ENCODE measurements at places on chromosomes 6 and 20.

- no peak for DNase-seq
These were observed 55.6 kb downstream of the UTRN start for GRCh38 chr6:144340541-144341371.

- DNase-seq: no peak
These were observed 85.9 kb downstream of the SMOC2 start for GRCh38 chr6:168526841-168527281.

GRCh38 chr6:20404641-20405032 is 3.0 kb downstream of the E2F3 start:
- DNase-seq: peak; percentile 81

DNA sequence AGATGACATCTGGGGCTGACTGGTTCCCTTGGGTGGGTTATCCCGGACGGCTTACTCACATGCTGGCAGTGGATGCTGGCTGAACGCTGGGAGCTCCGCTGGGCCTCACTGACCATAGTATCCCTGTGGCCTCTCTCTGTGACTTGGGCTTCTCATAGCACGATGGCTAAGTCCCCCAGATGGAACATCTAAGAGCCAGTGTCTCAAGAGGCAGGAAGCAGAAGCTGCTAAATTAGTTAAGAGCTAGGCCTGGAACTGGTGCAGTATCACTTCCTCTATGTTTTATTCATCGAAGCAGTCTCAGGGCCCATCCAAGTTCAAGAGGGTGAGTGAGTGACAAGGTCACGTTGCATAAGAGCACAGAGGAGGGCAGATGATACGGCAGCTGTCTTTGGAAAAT is 116.5 kb upstream of the LAMP5 start:
- no peak for DNase-seq

DNA sequence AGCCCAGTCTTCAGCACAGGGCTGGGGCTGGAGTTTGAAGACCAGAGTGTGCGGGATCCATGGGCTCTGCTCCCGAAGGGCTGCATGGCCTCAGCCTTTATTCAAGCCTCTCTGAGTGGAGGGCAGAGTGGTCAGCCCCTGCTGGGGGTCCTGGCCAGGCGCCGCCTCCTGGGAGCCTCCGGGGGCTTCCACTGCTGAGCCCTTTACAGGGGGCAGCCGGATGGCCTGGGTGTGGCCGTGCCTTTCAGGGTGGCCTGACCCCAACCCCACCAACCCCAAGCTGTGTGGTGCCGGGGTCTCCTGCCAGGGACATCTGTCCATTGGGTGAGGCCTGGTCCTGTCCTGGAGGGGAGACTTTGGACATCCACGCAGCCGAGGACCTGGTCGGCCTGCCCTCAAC is 76.0 kb upstream of the SLCO4A1 start:
- DNase-seq: no peak

DNA sequence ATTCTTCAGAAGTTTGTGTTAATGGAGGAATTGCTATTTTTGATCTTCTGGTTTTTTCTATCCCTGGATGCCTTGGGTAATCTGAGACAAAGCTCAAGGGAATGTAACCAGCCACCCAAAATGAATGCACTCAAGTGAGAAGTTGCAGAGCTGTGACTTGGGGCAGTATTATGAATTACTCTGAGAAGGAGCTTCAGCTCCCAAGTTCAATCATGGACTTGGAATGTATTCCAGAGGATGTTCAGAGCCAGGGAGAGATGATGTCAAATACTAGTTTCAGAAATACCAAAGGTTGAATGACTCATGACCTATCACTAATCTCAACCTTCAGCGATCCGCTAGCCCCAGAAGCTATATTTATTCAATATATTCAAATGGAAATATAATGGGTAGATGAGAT is 375.2 kb upstream of the PLCB4 start:
- no peak for DNase-seq

GRCh38 chr6:164151161-164152120 is 736.9 kb downstream of the QKI start:
- no peak for DNase-seq

- DNase-seq: peak; percentile 43
These were observed 24.2 kb upstream of the PNPLA1 start for GRCh38 chr6:36245572-36246061.

GRCh38 chr6:27771235-27771634 is 141.0 kb downstream of the OR2B2 start:
- DNase-seq: no peak

GRCh38 chr20:47118206-47118605 is 223.6 kb downstream of the EYA2 start:
- DNase-seq: no peak

DNA sequence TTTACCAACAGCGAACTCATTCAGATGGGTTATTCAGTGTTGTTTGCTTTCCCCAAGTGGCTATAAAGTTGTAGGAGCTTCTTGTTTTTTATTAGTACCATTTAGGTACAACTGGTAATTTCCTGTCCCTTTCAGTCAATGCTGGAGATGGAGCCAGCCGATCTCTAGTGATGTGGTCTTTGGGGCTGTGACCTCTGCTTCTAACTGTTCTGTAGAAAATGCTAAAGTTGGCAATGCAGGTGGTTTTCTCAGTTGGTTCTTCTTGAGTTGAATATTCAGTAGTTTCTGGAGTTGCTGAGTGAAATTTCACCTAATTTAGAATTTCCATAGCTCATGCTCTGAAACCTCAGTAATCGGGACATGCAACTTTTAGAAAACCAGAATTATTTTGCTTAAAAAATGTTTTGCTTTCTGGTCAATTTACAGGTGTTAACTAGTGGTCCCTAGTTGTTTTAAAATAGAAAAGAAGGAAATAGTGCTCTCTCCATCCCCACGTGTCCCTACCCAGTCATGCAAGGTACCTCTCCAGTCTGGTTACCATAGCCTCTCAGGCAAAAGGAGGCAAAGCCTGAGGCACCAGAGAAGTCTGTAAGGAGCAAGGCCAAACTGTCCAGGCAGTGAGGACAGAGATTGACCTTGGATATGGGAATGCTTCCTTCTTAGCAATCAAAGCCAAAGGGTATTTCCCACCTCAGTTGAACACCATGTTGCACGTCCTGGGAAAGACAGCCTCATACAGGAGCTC is 27.3 kb upstream of the GABRR1 start:
- DNase-seq: no peak

GRCh38 chr6:139695361-139695760 is 320.9 kb upstream of the CITED2 start:
- no peak for DNase-seq

- no peak for DNase-seq
These were observed 148.9 kb downstream of the NFATC2 start for GRCh38 chr20:51393571-51393970.

- no peak for DNase-seq
These were observed 120.5 kb downstream of the RTN4IP1 start for GRCh38 chr6:106508834-106509233.

DNA sequence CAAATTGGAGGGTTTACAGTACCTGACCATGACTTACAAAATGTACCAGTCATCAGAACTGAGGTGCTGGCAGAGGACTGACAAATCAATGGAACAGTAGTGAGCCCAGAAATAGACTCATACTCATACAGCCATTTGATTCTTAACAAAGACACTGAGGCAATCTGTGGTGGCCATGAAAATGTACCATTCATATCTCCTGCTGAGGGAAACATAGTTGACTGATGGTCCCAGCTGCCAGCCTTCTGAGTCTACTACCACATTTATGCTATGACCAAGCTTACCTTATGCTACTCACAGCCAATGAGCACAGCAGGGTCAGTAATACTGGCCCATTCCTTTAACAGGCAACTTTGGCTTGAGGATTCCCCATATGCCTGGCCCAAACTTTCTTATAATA is 88.6 kb downstream of the WASF1 start:
- DNase-seq: no peak

DNA sequence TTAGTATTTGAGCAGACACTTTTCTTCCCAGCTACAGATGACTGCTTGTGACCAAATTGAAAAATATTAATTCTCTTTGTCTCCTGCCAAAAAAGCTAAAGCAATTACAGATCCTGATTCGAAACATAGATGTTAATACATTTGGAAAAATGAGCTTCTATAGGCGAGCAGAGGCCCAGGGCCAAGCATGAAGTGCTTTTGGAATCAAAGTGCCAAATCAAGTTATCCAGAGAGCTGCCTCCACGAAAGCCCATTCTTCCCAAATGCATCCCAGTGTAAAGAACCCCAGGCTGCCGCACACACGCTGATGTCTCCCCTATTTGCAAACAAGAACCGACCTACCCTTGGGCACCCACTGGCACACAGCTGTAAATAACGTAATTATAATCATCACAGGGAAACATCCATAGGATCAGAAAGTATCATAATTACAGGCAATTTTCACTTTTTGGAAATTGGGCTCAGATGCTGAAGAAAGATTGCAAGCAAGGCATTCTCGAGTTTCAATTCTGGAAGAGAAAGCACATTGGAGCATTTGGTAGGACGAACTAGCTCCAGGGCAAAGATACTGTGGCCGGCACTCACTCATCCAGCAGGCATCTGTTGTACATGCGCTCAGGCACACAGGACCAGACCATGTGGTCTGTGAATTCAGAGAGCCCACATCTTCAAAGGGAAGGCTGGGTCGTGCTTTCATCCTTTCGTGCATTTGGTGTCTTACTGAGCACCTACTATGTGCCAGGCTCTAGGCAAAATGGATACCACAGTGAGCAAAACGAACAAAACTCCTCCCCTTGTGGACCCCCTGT is 45.9 kb downstream of the BMP7 start:
- DNase-seq: no peak

DNA sequence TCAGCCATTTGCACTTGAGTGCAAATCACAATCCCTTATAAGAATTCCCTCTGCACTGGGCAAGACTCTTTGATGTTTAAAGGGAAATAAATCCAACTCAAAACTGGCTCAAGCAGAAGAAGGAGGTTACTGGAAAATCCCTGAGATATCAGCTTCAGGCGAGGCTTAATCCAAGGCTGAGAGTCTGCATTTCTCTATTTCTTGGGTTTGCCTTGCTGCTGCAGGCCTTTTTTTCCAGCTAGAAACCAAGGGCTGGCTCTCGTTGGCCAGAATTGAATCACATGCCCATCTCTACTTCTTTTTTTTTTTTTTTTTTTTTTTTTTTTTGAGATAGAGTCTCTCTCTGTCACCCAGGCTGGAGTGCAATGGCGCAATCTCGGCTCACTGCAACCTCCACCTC is 11.7 kb downstream of the HCK start:
- no peak for DNase-seq

DNA sequence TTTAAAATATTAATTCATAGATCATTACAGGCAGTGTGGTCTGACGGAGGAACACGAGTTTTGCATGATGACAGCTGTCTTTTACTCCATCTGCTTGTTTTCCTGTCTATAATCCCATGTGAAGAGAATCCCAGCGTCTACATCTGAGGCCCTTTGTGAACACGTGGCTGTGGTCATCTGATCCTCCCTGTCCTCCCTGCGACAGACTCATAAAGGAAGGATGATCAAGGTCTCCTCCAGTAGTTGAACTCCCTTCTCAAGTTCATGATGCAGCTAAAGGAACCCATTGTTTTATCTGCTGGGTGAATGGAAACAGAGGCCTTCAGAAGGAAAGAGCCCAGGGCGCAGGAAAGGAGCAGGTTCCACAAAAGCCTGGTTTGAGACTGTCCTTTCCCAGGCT is 435.8 kb upstream of the JARID2 start:
- no peak for DNase-seq

- peak; percentile 33 for DNase-seq
These were observed at the start of gene DLGAP4 for GRCh38 chr20:36305602-36306551. Gene DLGAP4 (plus strand): TSS chr20:36306339. CDS start chr20:36431718, 125,379 bp downstream.

DNA sequence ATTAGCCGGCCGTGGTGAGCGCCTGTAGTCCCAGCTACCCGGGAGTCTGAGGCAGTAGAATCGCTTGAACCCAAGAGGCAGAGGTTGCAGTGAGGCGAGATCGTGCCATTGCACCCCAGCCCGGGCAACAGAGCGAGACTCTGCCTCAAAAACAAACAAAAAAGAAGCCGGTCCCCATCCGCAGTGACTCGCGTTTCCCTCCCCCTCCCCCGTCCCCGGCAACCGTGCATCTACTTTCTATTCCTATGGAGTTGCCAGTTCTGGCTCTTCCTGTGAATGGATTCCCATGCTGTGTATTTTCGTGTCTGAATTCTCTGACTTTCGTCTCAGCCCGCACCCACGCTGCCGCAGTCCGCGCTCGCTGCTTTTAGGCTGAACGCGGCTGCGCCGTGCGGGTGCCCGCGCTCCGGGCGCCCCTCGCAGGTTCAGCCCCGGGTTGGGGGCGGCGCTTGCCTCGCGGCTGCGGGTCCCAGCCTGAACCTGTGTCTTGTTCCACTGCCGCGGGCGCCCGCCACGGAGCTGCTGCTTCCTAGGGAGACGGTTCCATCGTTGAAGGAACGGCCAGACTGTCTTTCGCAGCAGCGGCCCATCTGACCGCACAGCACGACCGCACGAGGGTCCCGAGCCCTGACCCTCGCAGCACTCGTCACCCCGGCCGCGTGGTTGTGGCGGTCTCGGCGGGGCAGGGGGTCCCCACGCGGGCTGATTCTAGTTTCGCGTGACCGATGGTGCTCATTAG is 1.1 kb upstream of the MRGBP start:
- peak; percentile 83 for DNase-seq

- DNase-seq: no peak
These were observed 47.3 kb downstream of the LY86 start for GRCh38 chr6:6635869-6636268.

DNA sequence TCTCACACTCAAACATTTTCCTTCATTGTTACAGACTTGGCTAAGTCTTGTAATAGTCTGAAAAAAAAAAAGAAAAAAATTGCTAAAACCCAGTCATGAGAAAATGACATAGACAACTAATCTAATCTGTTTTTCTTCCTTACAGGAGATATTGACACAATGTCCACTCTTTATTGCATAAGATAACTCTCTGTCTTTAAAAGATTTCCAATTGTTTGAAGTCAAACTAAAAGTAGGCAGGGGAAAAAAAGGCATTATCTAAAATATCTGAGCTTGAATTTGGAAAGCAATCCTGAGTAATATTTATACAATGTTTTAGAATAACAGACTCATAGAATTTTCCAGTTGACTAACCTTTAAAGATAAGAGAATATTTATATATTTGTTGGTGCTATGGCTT is 233.0 kb upstream of the CEP162 start:
- no peak for DNase-seq

DNA sequence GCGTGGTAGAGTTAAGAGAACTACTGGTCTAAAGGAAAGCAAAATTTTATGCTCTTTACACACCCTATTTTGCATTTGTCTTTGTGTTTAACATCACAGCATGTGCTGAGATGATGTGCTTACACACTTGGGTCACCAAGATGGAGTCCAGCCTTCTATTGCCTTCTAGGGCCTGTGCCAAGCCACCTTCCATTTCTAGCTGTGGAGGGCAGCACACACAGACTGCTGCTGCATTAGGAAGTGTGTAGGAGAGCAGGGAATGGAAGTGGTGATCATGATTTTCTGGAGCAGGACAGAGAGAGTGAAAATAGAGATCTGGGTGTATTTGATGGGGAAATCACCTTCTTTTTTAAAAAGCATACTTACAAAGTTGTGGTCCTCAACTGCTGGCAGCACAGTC is 191.6 kb downstream of the SOX4 start:
- no peak for DNase-seq

DNA sequence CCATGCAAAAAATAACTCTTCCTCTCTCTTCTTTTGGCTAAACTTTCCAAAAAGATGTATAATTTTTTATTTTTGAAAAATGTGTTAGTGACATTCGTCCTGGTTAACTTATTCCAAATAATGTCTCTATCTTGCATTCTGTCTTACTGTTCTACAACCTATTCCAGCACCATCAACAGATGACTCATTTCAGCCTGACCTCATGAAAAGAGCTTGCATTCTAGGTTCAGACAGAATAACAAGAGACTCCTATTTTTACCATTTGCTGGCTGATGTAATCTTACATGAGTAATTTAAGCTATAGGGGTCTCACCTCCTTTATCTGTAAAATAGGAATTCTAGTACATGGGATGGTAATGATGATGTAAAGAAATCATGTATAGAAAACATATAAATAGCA is 109.0 kb downstream of the FUT9 start:
- DNase-seq: no peak

Measured in activated CD4-positive, alpha-beta T cell treated with anti-CD3 and anti-CD28 coated beads for 36 hours (primary cell).